ENCODE measurements at places on chromosomes 7 and 10.
A peak's percentile ranks its signal among the peaks of the same experiment; 100 is the strongest.

GRCh38 chr7:47489624-47490023 lies 92.3 kb downstream of the TNS3 start:
- no peak for DNase-seq

GRCh38 chr10:121525251-121526134 lies 72.8 kb downstream of the FGFR2 start:
- DNase-seq, result no peak

- peak; percentile 56 for DNase-seq
Measured at GRCh38 chr10:117865945-117866344, 180.8 kb downstream of the RAB11FIP2 start.

- DNase-seq, result no peak
Measured at GRCh38 chr10:71964743-71965515, 734 bp downstream of the CHST3 start.

- DNase-seq, result no peak
Measured at GRCh38 chr10:129548600-129548999, 81.6 kb downstream of the MGMT start.

- DNase-seq, result no peak
Measured at GRCh38 chr7:141534757-141535737, 16.2 kb upstream of the AGK start.

GRCh38 chr7:111865430-111865829 lies 303.1 kb upstream of the IMMP2L start:
- DNase-seq, result no peak

DNA sequence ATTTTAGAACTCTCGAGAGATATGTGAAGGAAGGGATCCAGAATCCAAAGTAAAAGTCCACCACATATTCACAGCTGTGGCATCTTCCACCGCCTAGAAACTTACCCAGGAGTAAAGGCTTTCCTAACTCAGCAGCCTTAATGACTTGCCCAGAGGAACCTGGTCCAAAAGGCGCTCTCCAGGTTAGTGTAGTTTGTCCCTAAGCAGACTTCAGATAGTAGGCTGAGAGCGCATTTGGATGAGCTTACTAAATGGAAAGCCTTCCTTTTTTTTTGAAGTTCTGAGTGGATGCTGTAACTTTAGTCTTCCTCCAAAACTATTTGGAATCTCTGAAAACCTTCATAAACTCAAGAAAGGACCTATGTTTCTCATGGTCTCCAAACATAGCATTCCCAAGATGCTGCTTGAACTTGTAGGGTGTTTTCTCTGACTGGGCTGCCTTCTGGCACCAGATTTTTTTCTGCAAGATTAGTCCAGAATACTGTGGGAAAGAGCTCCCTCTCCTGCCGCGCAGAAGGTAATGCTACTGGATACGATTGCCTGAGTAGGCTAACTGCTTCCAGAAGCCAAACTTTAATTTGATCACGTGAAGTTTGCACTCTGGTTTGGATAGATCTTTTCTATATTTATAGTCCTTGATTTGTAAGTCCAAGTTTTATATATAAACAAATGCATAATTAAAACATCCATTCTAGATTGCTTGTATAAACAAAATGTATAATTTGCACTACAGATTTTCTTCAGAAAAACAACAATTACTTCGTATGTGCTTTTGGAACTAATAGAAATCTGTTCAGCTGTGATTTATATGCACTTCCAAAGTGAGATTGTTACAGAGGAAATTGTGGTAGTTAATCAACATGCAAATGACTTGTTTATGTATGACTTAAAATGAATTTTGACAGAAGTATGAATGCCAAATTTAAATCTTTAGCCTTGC lies 19.6 kb upstream of the GPR37 start:
- DNase-seq, result peak; percentile 43

Data from NCI-H1436 (cell line).